Dorsolateral prefrontal cortex (tissue), 122 donors: ENCODE measurements at places on chromosomes 5 and 9.

DNA sequence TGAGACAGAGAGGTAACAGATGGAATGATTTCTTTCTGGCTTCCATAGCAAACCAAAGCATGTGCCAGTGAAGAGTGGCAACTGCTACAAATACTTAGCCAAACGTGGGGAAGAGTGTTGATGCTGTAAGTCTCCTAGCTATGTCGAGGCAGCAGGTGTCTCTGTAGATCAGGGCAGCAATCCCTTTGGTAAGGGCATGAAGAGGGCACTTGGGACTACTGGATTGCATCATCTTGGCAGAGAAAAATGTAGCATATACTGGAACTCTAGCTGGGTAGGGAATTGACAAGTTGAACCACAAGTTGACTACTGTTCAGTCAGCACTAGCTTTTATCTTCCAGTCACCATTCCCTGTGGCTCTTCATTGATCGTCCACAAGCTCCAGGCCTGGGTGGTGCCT is 75.8 kb downstream of the GHR start:
- no peak for DNase-seq

DNA sequence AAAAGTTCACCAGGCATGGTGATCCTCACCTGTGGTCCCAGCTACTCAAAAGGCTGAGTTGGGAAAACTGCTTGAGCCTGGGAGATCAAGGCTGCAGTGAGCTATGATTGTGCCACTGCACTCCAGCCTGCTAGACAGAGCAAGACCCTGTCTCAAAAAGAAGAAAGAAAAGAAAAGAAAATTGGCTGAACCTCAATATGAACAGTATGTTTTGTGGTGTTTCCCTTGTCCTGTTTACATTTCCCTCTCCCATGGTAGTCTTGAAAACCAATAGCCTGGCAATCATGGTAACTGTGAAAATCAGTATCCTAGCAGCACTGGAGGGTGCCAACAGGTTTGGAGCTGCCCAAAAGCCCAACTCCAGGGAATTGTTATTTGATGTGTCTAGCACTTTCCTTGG is 174.1 kb upstream of the NR4A3 start:
- DNase-seq, result no peak

GRCh38 chr9:4317681-4318080 is 17.8 kb upstream of the GLIS3 start:
- no peak for DNase-seq

DNA sequence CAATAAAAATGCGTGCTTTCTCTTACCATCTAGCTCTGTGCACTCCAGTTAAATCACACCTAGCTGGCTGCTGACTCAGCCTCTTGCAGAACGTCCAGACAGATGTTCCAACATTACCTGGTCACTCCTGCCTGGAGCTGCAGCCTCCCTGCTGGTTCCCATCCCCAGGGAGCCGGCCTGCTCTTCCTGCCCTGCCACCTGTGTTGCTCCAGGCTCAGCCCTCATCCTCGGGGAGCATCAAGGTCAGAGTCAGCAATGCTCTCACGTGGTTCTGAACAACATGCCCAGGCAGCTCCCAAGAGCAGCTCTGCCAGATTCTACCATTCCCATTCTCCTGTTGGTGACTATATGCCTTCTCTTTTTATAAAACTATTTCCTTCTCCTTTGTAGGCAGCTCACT is 81.3 kb downstream of the GADD45G start:
- no peak for DNase-seq

- DNase-seq, result no peak
Observed at GRCh38 chr9:126522612-126523356, 90.9 kb upstream of the LMX1B start.
